Left renal pelvis (tissue), 4 donors: ENCODE measurements at places on chromosomes 11 and 22. TPM values are rescaled to one million over a fixed set of nuclear protein-coding genes. Genes with fewer than 3 reads are reported as not detected.
A peak's percentile ranks its signal among the peaks of the same experiment; 100 is the strongest.

- no peak for DNase-seq
These were observed 3.1 kb downstream of the PANX1 start for GRCh38 chr11:94131718-94132115.

- DNase-seq: no peak
These were observed 91.9 kb downstream of the CSTPP1 start for GRCh38 chr11:47028195-47029093.

- DNase-seq: peak; percentile 78
These were observed 69.2 kb downstream of the CD82 start for GRCh38 chr11:44634401-44635281.

GRCh38 chr22:27801202-27801615, 347 bp downstream of the MN1 start:
- DNase-seq: no peak

DNA sequence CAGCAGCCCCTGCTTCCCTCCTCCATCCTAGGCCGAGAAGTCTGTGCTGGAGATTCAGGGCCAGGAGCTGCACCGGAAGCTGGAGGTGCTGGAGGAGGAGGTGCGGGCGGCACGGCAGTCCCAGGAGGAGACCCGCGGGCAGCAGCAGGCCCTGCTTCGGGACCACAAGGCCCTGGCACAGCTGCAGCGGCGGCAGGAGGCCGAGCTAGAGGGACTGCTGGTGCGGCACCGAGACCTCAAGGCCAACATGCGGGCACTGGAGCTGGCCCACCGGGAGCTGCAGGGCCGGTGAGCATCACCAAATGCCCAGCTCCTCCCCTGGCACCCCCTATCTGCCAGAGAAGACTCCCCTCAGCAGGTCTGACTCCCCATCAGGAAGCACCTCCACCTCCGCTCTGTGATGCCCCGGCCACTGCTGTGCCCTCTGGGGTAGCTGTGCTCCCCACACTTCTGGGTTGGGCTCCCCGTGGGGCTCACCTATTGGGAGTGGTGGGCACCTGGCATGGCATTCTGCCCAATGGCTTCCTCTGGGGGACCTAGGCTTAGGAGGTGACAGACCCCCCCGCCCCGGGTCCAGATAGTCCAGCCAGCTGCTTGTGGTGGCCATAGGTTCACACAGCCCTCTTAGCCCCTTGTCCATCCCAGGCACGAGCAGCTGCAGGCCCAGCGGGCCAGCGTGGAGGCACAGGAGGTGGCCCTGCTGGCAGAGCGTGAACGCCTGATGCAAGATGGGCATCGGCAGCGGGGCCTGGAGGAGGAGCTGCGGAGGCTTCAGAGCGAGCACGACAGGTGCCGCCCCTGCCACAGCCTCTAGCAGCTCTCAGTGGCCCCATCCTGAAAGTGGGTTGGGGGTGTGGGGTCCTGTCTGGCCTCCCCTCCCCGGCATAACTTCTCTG, 6.6 kb upstream of the RPS6KA4 start:
- no peak for DNase-seq

- no peak for DNase-seq
These were observed 4.7 kb downstream of the ANO1 start for GRCh38 chr11:70082829-70083228.

DNA sequence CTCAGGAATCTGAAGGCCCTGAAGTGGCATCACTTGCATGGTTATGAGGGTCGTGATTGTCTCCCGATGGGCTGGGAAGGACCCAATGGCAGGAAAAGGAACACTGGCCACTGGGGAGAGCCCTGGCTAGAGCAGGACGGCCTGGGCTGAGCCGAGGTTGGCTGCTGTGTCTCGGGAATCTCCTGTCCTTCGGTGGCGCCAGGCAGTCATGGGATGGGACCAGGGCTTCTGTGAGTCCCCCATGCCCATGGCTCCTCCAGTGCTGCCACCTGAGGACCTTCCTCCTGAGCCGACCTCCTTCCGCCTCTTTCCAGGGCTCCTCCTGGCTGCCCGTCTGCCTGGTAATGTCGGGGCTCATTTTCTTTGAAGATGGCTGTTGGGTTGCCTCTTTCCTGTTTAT, 1394.0 kb downstream of the BRD1 start:
- DNase-seq: no peak

The KCNQ1OT1 gene
- polyA plus RNA-seq: 0.73 TPM

The RAG1 gene
- polyA plus RNA-seq: 3.2 TPM

The NRGN gene
- polyA plus RNA-seq: 29.4 TPM
